ENCODE measurements at places on chromosomes 2 and 18.

GRCh38 chr2:137770166-137770565 lies 194.1 kb upstream of the HNMT start:
- DNase-seq: no peak
- H3K4me3 ChIP-seq: no peak overlapping the region
- H3K27ac ChIP-seq: no peak overlapping the region
- no peaks in the 10 kb centered on the region for H3K36me3 ChIP-seq
- H3K4me1 ChIP-seq: peaks cover 1% of the 10 kb centered on the region

- H3K36me3 ChIP-seq: no peaks in the 10 kb centered on the region
- DNase-seq: no peak
- H3K27me3 ChIP-seq: no peaks in the 10 kb centered on the region
- H3K27ac ChIP-seq: no peak overlapping the region
These were observed 509.4 kb upstream of the SMIM21 start for GRCh38 chr18:75936862-75937261.

DNA sequence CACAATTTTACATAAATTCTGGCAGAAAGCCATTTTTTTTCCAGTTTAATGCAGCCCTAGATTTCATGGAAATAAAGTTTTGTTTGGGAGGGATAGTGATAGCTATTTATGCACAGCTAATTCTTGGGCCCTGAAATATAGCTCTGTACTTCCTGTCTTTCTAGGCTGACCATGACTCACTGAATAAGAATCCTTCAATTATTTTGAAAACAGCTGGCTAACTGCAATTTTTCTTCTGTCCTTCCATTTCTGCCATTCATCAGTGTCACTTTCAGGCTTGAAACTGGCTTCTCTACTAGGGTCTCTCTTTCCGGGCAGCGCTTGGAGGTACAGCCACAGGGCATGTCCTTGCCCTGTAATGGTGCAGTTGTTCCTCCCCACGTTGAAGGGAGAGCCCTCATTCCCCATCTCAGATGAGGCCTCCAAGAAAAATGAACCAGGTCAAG lies 97.1 kb upstream of the TMEM178A start:
- no peaks in the 10 kb centered on the region for H3K27me3 ChIP-seq
- H3K27ac ChIP-seq: no peak overlapping the region
- H3K4me3 ChIP-seq: no peak overlapping the region
- DNase-seq: no peak
- H3K36me3 ChIP-seq: no peaks in the 10 kb centered on the region

DNA sequence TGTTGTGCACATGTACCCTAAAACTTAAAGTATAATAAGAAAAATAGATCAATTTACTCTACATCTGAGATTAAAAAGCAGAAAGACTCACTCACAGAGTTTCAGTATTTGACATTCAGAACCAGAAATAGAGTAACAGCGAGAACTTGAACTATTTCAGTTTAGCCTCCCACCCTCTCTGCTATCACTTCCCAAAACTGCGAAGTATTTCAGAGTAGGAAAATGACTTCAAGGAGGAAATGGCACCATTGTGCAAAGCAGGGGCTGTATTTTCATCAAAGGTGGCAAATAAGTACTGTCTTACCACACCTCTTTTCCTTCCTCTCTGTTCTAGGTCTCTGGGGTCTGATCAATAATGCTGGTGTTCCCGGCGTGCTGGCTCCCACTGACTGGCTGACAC lies 13.6 kb downstream of the DHRS9 start:
- H3K36me3 ChIP-seq: no peaks in the 10 kb centered on the region
- DNase-seq: no peak
- H3K4me1 ChIP-seq: peaks cover 2% of the 10 kb centered on the region
- no peak overlapping the region for H3K4me3 ChIP-seq
- H3K27me3 ChIP-seq: no peaks in the 10 kb centered on the region

- H3K27me3 ChIP-seq: no peaks in the 10 kb centered on the region
- no peak overlapping the region for H3K4me3 ChIP-seq
- no peak overlapping the region for H3K27ac ChIP-seq
- no peak for DNase-seq
- no peaks in the 10 kb centered on the region for H3K36me3 ChIP-seq
- no peaks in the 10 kb centered on the region for H3K4me1 ChIP-seq
These were observed 2.9 kb upstream of the SCYGR2 start for GRCh38 chr2:227595797-227596196.

- no peaks in the 10 kb centered on the region for H3K27me3 ChIP-seq
- H3K4me1 ChIP-seq: no peaks in the 10 kb centered on the region
- no peaks in the 10 kb centered on the region for H3K36me3 ChIP-seq
- no peak for DNase-seq
These were observed 81.1 kb downstream of the SLC66A3 start for GRCh38 chr2:11236335-11236734.

Data from iPS DF 6.9 (cell line).